Fibroblast of the aortic adventitia (primary cell): ENCODE measurements at places on chromosomes 7 and 10. TPM values are rescaled to one million over a fixed set of nuclear protein-coding genes. Genes with fewer than 3 reads are reported as not detected.

Gene NKX1-2
- not detected in 2 replicates for total RNA-seq

Gene SFRP4
- total RNA-seq: 40.9 and 171 TPM in 2 replicates

Gene CHRM2
- 1.2 and 26.4 TPM in 2 replicates for total RNA-seq

Gene FANK1
- 2.3 and 20.4 TPM in 2 replicates for total RNA-seq

Gene CTAGE4
- 1.7 and 2.9 TPM in 2 replicates for total RNA-seq

Gene PEX1
- total RNA-seq: 7.5 and 22.3 TPM in 2 replicates

Gene CPA1
- total RNA-seq: 0.45 and 0.90 TPM in 2 replicates

Gene TMEM229A
- total RNA-seq: 3.8 TPM in 1 of 2 replicates, not detected in the other

Gene TUBAL3
- total RNA-seq: not detected in 2 replicates

Gene VSIR
- 16.9 and 20.6 TPM in 2 replicates for total RNA-seq

Gene OR2A42
- not detected in 2 replicates for total RNA-seq

Gene KNDC1
- under 0.01 and 0.41 TPM in 2 replicates for total RNA-seq

Gene PRSS37
- total RNA-seq: not detected in 2 replicates

Gene FGL2
- 39.3 and 64.4 TPM in 2 replicates for total RNA-seq

Gene LRIT2
- not detected in 2 replicates for total RNA-seq

Gene CALML3
- total RNA-seq: not detected in 2 replicates

Gene GPR146
- 1.2 and 1.6 TPM in 2 replicates for total RNA-seq

Gene ZDHHC4
- 51.2 and 63.8 TPM in 2 replicates for total RNA-seq

Gene ZNF365
- total RNA-seq: 0.41 and 7.2 TPM in 2 replicates

Gene ANKRD61
- not detected in 2 replicates for total RNA-seq

Gene TMEM196
- not detected in 2 replicates for total RNA-seq

Gene SCART1
- total RNA-seq: 1.6 and 13.5 TPM in 2 replicates

Gene CLDN4
- total RNA-seq: 0.54 and 0.74 TPM in 2 replicates

Gene ARHGAP12
- 44.2 and 77.9 TPM in 2 replicates for total RNA-seq

Gene CALHM1
- not detected in 2 replicates for total RNA-seq

Gene BMPER
- 45.4 and 157 TPM in 2 replicates for total RNA-seq
